ENCODE measurements at places on chromosomes 12 and 14.

- DNase-seq, result no peak
Observed at GRCh38 chr12:93145086-93145485, 216.0 kb upstream of the EEA1 start.

DNA sequence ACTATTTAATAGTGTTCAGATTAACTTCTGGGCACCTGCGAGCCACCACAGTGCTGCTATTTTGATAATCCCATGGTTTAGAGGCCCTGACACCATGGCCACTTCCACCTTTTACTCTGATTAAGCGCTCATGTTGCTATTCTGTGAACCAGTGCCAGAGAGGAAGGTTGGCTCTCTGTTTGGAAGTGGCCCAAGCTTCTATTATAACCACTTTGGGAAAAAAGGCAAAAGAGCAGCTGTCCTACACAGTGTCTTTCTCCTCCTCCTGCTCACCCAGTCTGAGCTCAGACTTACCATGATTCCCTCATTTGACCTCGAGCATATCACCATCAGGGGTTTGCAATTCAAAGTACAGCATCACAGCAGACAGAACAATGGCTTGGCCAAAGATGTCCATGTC is 23.3 kb downstream of the DYRK2 start:
- no peak for DNase-seq

GRCh38 chr12:19841451-19841850 is 402.2 kb downstream of the AEBP2 start:
- no peak for DNase-seq

DNA sequence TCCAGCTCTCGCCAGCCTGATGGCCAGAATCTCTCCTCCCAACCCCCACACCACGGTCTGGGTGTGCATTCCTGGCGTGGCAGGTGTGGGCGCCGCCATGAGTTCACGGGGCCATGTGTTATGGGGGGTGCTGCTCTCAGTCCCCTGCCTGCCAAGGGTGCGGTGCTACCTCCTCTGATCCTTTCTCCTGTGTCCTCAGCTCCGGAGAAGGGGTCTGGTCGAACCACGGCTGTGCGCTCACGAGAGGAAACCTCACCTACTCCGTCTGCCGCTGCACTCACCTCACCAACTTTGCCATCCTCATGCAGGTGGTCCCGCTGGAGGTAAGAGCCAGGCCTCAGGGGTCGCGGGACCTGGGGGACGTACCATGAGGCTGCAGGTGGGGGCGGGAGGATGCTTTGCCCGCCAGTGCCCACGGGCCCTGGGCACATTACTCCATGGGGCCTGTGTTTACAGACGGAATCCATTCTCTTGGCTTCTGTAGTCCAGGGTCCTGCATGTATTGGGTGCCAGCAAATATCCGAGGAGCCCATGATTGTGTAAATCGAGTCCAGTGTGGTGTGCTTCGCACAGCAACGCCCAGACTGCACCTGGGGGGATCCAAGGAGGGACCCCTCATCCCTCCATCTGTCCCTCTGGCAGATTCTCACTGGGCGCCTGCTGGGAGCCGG is 130.8 kb downstream of the ADGRD1 start:
- DNase-seq, result no peak

DNA sequence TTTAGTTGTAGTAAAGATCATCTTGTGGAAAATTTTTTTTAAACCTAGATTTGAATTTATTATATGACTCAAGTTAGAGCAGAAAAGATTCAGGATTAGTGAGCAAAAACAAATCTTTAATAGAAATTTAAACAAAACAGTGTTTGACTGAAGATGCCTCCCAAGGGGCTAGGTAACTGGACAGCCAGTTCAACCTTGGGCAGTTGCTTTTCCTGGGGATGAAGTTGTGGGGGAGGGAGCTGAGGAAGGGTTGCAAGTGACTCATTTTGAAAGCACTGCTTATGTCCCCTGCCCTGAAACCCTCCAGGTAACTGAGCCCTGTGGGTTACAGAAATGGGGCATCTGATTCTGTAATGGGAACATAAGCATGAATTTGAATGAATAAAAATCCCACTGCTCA is 13.1 kb downstream of the CFAP54 start:
- no peak for DNase-seq

DNA sequence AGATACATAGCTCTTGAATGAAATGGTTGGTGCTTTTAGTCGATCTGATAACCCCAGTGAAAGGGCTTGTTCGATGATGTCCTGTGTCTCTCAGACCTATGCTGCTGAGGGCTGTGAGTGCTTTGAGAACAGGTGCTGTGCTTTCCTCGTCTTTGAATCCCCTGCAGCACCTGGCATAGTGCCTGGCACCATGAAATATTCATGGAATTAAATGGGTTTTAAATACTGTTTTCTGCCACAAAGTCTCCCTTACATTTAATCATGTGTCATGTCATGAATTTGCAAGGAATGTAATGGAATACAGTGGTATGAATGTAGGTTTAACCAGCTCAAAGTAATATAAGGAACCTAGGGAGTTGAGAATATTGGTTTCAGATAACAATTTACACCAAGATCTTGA is 220.5 kb upstream of the PRICKLE1 start:
- no peak for DNase-seq

DNA sequence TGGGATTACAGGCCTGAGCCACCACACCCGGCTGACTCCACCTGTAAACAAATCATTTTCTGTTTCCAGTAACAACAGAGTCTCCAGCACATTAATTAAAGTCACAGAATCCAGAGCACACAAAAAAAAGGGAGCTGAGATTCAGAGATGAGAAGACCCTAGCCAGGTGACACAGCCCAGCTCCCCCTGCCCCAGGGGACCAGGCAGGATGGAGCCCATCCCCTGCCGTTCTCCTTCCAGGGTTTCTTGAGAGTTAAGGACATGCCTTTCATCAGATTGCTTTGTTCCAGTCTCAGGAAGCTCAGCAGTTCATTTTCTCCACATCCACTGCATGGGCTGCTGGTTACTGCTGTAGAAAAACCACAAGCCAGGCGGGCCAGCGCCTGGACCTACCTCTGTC is 81.2 kb downstream of the RIMBP2 start:
- DNase-seq, result peak; percentile 48

- no peak for DNase-seq
Observed at GRCh38 chr12:4012977-4013968, 140.1 kb upstream of the PARP11 start.

GRCh38 chr12:4434706-4435425 is 10.7 kb downstream of the FGF6 start:
- DNase-seq, result no peak

GRCh38 chr14:56902385-56902784 is 92.1 kb upstream of the OTX2 start:
- no peak for DNase-seq

DNA sequence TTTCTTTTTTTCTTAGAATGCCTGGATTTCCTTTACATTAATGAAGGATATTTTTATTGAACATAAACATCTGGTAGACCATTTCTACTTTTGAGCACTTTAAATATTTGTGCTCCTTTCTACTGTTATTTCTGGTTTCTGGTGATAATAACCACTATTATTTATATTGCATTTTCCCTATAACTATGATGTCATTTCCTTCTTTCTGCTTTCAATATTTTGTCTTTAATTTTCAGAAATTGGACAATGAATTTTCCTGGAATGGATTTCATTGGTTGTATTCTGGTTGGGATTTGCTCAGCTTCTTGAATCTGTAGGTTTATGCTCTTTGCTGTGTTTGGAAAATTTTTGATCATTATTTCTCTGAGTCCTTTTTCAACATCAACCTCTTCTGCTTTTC is 5.2 kb upstream of the PRH1 start:
- no peak for DNase-seq

DNA sequence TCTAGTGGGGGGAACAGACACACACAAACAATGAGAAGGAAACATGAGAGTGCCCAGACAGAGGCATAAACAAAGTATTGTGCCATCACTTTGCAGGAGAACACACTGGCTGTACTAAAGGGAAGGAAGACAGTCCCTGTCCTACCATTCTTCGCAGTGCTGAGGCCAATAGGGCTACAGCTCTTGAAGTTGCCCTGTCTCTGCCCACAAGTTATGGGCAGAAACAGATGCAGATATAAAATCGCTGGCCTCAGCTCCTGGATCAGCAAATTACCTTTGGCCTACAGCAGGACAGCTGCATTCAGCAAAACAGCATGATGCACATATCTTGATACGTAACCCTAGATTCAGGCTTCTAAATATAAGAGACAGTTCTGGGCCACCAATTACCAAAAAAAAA is 23.0 kb upstream of the PRKAB1 start:
- no peak for DNase-seq

DNA sequence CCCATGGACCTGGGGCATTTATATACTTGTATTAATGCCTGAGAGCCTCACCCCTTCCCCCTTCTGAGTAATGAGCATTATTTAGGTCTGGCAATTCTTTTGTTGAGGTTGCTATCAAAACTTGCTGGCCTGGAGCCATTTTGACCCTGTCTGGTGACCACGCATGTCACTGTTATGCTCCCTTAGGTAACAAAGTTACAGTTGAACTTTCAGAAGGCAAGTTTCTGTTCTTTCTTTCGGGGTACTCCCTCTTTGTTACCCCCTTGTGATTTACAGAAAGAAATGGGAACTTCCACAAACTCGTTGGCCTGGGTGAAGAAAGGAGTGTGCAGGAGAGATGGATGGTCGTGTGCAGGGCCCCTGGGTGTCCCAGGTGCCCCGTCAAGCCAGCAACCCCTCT is 305.4 kb downstream of the DPF3 start:
- no peak for DNase-seq

DNA sequence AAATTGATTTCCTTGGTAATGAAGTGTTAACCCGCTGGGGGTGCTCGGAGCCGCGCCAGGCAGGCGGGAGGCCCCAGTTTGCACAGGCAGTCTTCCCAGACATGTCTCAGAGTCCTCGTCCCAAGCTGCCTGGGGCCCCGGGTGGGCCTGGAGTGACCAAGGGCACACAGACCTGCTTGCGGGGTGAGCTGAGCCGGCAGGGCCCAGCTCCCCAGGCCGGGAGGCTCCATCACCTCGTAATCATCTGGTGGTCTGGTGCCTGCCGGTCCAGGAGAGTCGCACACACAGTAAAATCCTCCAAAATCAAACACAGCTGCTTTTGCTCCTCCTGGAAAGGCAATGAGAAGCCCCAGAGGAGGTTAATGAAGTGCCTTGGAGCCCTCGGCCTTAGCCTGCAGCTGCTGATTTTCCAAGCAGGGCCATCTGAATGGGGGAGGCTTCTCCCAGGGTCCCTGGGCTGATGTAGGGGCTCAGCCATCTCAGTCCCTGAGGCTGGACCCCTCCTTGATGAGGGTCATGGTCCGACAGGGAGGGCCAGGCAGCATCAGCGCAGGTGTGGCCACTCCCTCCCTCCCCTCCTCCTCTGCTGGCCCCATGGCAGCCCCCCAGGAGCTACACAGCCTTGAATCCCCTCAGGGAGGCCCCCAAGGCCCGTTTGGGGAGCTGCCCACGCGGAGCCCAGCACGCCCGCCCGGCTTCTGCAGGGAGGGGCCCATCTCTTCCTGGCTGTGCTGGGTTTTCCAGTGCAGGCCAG is 39.4 kb upstream of the FBRSL1 start:
- no peak for DNase-seq

GRCh38 chr14:100346306-100347091 is 23.4 kb downstream of the SLC25A47 start:
- DNase-seq, result no peak

DNA sequence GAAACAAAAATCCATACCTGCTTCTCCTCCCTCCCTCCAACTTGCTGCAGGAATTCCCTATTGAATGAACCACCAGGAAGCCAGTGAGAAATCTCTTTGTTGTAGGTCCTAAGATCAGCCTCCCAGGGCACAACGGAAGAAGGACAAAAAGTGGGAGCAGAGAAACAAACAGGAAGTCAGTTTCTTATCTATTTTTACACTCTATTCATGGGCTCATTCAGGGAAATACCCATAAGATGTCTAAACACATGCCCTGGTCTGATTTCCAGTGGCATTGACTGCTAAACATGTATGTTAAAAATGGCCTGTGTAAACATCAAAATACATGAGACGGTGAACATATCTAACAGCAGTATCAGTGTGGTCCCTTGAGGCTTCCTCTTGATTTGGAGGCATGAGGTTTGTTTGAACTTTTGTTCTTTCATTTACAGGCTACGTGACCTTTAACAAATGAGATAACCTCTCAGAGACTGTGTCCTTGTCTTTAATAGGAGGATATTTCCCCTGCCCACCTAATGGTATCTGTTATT is 18.8 kb downstream of the GPR65 start:
- DNase-seq, result no peak

DNA sequence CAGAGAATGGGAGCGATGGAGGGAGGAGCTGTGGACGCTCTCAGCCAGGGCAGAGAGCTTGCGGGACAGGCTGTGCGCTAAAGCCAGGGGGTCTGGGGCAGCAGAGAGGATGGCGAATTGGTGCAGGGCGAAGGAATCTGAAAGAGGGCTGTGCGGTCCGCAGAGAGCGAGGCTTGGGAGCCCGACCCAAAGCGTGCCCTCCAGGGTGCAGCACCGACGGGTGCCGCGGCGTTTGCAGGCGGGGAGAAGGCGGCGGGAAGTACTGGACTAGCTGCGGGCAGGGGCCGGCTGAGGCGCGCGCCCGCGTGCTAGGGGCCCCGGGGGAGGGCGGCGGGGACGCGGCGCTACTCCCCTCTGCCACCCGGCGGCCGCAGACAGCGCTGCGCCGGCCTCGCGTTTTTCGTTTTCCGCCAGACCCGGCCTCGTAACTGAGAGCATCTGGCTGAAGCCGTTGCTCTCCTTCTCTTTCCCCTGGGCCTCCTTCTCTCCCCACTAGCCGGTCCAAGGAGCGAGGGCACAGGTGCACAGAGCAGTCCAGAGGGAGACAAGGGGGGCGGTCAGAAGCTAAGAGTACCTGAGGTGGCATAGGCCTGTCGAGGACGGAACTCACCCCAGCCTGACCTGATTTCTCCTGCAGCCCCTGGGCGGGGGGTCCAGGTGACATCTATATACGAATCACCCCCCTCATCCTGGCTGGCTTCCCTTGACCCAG is 24.9 kb downstream of the SLC6A12 start:
- DNase-seq, result no peak

- DNase-seq, result peak; percentile 23
Observed at GRCh38 chr12:114420944-114421335, 15.0 kb upstream of the TBX5 start.

- DNase-seq, result no peak
Observed at GRCh38 chr12:97575403-97576193, 113.0 kb downstream of the RMST start.

DNA sequence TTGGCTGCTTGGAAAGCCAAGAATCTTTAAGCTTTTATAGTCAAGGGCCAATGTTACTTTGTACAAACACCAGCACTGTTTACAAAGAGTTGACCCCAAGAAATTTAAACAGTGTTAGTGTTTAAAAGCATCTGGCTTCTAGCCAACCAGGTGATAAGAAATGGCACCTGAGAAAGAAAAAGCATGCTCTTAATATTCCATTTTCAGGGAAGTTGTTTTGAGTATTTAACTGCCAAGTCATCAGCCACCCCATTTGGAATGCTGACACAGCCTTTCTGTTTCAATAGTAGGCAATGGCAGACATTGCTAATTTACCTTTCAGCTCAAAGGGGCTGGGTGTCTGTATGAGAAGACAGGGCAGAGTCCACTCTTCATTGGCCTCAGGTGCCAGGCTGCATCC is 3.7 kb upstream of the SLC35F4 start:
- peak; percentile 79 for DNase-seq

Data from DMS79 (cell line).